ENCODE measurements at places on chromosomes 6 and 20.
A peak's percentile ranks its signal among the peaks of the same experiment; 100 is the strongest.

DNA sequence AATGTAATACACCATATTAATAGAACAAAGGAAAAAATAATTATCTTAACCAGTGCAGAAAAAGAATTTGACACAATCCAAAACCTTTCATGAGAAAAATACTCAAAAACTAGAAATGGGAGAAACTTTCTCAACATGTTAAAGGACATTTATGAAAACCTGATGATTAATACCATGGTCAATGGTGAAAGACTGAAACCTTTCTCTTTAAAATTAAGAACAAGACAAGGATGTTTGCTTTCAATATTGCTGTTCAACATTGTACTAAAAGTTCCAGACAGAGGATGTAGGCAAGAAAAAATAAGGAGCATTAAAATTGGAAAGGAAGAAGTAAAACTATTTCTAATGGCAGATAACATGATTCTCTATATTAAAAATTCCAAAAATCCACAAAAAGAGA, 981.3 kb upstream of the FLRT3 start:
- DNase-seq = no peak

GRCh38 chr6:41059556-41059955, 6.6 kb downstream of the APOBEC2 start:
- peak; percentile 14 for DNase-seq

GRCh38 chr6:56999049-56999448, 44.1 kb downstream of the BEND6 start:
- DNase-seq = no peak

- DNase-seq = no peak
Measured at GRCh38 chr6:147759093-147759492, 250.6 kb downstream of the SAMD5 start.

DNA sequence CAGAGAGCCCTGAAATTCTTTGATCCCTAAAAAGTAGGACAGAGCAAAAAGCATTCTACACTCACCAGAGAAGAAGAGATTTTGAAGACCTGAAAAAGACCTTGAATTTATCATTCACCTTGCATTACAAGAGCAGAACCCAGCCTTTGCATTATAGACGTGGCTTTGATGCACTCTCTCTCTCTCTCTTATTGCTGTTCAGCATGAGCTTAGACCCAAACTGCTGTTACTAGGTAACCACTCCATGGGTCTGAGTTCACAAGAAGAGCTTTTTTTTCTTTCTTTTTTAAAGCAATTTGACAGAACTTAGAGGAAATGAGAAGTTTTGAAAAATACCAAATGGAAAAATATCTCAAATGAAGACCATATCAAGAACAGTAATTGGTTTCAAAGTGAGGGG, 44.4 kb downstream of the COL9A1 start:
- DNase-seq = no peak

DNA sequence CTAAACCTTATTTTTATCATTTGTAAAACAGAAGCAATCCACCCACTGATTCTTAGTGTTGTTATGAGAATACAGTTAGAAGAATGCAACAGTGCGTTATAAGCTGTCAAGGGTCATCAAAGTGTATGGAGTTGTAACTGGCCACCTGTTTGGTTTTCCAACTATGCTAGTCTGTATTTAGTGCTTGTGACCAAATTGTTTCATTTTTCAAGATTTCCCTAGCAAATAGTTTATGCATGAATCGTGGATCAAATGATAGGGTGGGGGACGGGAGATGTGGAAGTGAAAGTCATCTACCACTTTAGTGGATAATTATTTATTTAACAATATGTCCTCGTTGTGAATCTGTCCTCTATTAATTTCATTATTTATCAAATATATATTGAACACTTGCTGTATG, 175.4 kb upstream of the HDDC2 start:
- no peak for DNase-seq

DNA sequence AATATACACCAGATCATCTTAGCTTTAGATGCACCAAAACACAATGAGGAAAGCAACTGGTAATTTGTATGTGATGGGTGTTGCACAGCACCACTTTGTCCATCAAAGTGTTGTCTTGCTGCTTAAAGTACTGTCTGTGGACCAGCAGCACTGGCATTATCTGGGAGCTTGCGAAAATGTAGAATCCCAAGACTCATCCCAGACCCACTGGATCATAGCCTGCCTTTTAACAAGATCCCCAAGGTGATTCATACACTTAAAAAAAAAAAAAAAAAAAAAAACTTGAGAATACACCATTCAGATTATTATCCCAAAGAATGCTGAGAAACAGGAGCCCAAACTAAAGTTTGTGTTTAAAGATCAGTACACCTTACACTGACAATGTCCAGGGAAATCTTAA, 123.4 kb downstream of the TASP1 start:
- DNase-seq = no peak

GRCh38 chr6:19605624-19606023, 231.5 kb upstream of the ID4 start:
- no peak for DNase-seq

- DNase-seq = no peak
Measured at GRCh38 chr6:63985223-63985622, 349.6 kb downstream of the PHF3 start.

- no peak for DNase-seq
Measured at GRCh38 chr6:18155864-18156421, 721 bp downstream of the KDM1B start.

- peak; percentile 30 for DNase-seq
Measured at GRCh38 chr6:119575721-119576120, 226.2 kb upstream of the MAN1A1 start.

- no peak for DNase-seq
Measured at GRCh38 chr6:112431803-112432202, 84.7 kb downstream of the RFPL4B start.

DNA sequence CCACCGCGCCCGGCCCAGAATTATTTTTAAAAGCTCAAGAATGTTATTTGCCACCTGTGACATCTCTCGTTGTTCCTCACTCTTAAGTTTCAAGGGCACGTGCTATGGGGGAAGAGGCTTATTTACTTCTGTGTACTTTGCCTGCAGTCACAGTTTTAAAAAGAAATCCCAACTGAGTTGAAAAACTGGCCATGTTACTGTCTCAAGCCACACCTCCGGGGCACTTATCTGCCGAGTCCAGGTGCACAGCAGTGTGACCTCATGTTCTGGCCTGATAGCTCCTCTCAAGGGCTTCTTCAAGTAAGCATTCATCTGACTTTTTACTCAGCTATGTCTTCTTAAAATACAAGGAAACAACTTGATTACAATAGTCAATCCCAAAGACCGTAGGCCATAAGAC, 34.5 kb downstream of the SHLD1 start:
- DNase-seq = no peak

DNA sequence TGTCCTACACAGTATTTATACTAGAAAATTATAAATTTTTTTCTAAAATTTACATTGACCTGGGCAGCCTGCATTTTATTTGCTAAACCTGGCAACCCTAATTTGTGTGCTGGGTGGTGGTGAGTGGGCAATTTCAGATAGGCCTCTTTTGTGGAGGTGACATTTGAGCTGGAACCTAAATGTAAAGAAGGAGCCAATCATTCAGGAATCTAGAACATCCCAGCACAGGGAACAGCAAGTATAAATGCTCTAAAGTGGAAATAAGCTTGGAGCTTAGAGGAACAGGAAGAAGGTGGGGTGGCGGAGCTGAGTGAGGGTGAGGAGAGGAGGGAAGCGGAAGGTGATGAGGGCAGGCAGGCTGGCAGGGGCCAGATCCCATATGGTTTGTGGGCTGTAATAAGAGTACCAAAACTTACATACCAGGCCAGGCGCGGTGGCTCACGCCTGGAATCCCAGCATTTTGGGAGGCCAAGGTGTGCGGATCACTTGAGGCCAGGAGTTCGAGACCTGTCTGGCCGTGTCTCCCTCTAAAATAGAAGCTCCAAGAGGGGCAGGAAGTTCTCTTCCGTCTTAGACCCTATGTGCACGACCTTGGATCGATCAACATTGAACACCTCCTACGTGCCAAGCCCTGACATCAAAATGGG, 549 bp upstream of the CSE1L start:
- DNase-seq = no peak

- DNase-seq = no peak
Measured at GRCh38 chr6:81063891-81064290, 688.6 kb downstream of the TENT5A start.

DNA sequence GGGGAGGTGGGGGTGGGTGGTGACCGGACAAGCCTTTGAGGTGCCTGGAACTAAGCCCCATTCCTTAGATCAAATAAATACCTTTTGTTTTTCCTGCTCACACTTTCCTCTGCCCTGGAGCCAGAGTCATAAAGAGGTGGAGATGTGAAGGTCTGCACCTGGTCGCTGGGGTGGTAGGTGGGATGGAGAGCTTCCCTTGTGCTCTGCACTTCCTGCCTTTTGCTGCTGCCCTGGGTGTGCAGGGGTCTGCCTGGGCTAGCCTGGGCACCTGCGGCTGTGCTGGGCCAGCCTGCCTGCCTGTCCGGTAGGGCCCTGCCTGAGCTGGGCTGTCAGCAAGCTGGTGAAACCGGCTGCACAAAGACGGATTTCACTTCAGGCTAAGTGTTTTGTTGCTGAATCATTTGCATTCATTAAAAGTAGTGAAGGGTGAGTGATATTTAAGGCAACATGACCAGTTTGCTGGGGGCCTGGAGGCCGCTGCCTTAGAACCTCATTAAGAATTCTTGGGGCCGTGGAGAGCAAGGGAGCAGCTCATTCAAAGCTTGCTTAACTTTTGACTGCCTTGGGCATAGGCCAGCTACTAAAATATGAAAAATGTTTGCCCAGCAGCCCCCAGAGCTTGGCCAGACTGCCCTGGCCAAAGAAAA, 20.5 kb downstream of the PTK7 start:
- peak; percentile 73 for DNase-seq

DNA sequence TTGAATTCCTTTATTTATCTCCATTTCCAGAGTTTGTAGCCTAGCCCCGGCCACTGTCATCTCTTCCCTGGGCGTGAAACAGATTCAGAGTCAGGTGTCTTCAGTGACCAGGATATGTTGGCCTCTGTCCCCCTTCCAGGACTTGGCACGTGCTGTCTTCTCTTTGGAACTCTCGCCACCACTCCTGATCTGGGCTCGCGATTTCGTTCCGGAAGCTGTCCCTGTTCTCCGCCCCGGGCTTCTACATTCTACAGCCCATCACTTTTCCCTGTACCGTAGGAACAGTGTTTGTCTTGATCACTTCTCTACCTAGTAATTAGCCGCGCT, 739 bp downstream of the GSS start:
- DNase-seq = no peak

DNA sequence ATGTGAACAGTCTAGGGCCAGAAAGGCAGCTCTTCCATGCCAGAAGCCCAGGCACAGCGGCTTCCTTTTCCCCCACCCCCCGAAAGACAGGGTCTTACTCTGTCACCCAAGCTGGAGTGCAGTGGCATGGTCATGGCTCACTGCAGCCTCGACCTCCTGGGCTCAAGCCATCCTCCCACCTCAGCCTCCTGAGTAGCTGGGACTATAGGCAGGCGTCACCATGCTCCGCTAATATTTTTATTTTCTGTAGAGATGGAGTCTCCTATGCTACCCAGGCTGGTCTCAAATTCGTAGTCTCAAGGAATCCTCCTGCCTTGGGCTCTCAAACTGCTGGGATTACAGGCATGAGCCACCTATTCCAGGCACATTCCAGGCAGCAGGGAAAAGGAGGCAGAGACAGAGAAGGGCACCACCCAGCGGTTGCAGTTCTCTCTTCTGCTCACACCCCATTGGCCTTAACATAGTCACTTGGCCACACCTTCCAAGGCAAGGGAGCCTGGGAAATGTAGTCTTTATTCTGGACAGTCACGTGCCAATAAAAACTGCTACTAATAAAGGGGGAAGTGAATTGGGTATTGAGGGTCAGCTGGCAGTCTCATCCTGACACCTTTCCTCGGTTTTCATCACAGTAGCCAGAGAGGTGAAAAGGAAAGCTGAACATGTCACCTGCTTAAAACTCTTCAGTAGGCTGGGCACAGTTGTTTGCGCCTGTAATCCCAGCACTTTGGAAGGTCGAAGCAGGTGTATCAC, 205.9 kb downstream of the ZMYND8 start:
- DNase-seq = no peak

DNA sequence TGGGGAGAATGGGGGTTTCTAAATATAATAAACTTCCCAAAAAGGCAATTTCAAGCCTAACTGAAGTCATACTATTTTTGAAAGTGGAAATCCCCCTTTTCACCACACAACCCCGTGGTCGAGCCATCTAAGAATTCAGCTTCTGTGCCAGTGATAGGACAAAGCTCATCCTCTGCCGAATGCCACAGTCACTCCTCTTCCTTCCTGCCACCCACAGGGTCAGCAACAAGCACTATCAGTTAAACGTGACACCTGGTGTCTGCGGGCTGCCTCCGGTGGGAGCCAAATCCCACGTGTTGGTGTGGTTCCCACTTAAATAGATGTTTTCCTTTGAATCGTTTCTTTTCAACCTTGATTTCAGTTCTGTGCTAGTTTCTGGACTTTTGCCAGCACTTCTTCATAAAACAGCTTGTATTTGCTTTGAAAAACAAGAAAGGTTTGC, 60.7 kb downstream of the TNFAIP3 start:
- no peak for DNase-seq

- DNase-seq = no peak
Measured at GRCh38 chr6:92989656-92990055, 429.7 kb downstream of the EPHA7 start.

DNA sequence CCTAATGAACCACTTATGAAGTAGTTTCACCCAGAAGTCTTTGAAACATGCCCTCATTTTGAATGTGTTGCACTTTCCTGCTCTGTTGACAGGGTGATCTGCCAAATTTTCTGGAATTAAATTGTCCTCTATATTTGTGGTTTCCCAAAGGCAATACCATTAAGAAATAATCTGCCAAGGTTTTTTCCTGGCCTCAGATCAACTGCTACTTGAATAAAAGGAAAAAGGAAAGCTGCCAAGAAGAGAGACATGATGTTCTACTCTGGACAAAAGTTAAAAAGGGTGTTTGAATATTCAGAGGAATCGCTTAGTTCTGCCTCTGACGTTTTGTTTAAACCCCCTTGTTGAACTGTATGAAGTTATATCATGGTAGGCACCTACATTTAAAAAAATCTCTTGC, 37.4 kb upstream of the ARMH2 start:
- DNase-seq = no peak

DNA sequence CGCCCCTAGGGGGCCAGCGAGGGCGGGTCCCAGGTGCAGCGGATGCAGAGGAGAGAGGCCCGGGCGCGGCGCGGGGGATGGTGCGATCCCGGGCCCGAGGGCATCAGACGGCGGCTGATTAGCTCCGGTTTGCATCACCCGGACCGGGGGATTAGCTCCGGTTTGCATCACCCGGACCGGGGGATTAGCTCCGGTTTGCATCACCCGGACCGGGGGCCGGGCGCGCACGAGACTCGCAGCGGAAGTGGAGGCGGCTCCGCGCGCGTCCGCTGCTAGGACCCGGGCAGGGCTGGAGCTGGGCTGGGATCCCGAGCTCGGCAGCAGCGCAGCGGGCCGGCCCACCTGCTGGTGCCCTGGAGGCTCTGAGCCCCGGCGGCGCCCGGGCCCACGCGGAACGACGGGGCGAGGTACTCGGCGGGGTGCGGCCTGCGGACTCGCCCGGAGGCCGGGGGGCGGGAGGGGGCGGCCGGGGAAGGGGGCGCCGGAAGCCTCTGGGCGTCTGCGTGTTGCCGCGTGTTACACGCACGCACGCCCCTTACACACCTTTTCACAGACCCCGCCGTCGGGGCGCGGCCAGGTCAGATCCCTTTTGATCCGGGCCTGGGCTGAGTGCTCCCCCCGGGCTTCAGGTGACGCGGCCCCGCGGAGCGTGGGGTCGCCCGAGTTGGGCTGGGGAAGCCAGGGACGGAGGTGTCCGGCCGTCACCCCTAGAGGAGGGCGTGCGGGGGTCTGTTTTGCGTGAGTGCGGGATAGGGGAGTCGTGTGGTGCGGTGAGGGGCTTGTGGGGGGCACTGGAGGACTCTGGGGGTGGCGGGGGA, 412 bp downstream of the TRIB3 start:
- DNase-seq = peak; percentile 18

- DNase-seq = no peak
Measured at GRCh38 chr6:124993327-124993726, 31.1 kb downstream of the RNF217 start.

- DNase-seq = peak; percentile 84
Measured at GRCh38 chr6:158869826-158870648, 50.9 kb upstream of the EZR start.

Measured in amniotic stem cell (primary cell).